ENCODE measurements at places on chromosomes 2 and 18.

DNA sequence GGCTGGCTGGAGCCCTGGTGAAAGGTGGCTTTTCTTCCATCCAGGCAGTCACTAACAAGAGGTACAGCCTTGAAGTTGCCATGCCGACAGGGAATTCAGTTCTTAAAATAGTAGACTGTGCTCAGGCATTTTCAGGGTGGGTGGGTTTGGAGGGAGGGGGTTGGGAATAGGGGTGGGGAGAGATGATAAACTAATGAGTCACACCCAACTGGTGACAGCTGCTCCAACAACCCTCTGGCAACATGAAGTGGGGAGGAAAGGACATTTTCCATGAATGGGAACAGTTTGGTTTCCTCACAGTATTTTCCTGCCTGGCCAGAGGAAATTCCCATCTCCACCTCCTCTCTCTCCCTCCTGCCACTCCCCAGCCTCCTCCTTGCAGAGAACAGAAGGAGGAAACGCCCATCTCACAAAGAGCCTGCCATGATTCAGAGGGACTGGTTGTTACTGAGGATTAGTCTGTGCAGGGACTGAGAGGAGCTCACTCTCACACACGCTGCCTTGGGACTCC lies 113.0 kb upstream of the SLC1A4 start:
- no peak for DNase-seq

DNA sequence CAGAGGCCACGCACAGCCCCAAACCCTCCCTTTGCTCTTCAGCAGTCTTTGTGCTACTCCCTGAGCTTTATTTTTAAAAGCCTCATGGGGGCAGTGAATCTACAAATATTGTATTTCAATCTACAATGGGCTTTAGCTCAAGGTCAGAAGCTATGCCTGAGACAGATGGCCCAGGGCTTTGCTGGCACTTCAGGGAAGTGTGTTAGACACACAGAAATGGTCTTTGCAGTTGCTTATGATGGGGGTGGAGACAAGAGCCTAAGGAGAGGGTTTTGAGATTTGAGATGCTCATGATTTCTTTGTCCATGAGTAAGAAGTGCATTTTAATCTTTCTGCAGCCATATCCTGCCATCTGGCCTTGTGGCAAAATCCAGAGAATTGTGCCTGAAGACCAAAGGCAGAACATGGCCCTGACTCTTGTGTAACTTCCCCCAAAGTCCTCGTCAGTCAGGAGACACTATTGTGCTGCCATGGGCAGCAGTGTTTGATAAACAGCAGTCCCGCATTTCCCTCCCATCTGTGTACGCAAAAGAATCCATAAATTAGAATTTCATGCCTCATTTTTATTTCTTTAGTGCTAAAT lies 92.6 kb downstream of the VAPA start:
- no peak for DNase-seq

DNA sequence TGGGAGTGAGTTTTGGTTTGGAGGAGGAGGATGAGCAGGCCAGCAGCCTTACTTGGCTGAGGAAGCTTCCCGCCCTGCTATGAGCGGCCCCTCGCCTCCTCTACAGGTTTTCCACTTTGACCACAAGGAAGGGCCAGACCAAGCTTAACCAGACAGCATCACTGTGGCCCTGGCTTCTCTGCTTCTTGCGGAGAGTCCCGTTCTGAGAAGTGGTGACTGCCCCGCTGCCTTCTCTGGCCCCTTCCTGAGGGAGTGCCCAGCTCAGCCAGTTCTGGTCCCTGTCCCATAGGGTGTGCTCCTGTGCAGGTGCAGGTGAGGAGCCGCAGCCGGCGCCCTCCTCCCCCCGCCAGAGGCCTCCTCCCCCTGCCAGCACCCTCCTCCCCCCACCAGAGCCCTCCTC lies 101.0 kb downstream of the FAM210A start:
- no peak for DNase-seq

DNA sequence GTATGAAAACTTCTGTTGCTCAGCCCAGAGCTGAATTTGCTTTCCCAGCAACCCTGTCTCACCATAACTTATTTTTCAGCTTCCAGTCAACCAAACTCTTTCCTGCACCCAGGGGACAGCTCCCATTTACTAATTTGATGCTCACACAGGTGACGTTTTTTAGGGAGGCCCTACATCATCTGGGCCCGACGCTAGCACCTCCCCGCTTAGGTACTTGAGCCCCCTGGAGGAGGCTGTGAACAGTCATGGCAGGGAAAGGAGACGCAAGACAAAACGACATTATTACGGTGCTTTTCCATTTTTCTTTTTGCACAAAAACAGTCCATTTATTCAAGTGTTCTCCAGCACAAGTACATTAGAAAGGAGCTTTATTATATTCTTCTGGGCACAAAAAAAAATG lies 59.2 kb upstream of the POMC start:
- no peak for DNase-seq

DNA sequence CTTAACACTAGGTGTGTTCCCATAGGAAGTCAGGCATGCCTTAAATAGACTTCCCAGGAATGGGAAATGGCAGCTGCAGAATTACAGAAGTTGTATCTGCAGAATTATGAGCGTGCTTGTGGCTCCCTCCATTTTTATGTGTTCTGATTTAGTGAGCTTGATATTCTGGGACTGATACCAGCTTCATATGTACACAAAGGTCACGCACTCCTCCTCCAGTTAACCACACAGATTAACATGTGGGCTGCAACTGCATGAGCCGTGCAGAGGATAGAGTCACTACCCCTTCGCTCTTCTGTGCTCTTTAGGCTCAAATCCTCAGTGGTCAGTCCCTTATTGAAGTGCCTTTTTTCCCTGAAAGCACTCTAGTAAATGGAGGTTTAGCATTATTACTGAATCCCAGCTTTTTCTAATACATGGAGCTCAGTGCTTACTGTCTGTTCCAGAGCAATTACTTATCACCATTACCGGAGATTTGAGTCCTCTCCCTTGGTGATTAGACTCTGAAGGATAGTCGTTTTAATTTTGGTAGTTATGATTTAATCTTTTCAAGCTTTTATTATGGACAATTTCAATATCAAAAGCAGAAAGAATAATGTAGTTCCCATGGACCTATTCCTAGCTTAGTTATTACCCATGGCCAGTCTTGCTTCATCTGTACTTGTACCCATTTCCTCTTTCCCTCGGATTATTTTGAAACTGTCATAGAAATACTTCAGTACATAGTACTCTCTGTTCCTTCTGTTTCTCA lies 238.3 kb downstream of the PRKCE start:
- no peak for DNase-seq

DNA sequence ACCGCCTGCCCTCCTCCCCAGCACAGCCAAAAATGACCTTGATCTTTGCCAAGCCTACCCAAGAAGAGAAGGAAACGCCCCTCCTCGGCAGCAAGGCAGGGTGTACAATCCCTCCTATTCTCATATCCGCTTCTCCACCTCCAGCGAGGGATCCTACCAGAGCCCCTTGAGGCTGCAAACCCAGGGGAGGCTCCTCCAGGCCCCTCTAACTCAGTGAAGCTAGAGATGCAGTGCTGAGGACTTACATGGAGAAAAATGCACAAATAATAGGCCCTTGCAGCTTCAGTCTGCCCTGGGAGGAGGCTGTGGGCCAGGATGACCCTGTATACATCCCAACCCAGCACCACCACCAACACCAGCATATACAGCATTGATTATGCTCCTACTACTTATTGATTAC lies 46.9 kb upstream of the POMC start:
- no peak for DNase-seq

- DNase-seq, result no peak
Measured at GRCh38 chr2:105797298-105797819, 52.6 kb downstream of the NCK2 start.

DNA sequence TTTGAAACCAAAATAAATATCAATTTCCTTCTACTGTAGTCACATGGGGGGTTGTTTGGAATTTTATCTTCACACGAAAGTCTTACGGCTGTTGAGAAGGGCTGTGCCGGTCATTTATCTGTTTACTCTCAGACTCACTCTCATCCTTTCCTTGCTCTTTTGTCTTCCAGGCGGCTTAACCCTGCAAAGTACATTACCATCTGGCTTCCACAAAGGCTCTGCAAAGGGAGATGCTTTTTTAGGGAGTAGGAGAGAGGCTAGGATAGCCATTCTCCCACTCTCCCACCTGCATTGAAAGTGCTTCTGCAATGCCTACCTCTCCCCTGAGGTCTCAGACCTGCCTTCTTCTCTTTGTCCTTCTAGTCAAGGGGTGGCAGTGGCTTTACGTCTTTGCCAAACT lies 247.6 kb downstream of the MEIS1 start:
- no peak for DNase-seq

- no peak for DNase-seq
Measured at GRCh38 chr2:449246-450067, 161.6 kb upstream of the ALKAL2 start.

DNA sequence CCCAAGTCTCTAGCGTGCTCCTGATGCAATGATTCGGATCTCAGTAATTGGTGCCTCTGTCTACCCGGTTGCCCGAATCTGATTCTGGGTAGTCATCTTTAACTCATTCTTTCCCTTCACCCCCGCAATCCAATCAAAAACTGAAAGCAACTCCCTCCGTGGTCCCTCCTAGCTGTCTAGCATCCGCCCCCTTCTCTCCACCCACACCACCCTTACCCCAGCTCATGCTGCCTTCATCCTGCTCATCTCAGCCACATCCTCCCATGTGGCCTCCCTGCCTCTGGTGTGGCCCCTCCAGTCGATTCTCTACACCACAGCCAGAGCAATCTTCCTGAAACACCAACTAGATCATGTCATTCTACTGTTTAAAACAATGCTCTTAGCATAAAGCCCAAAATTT lies 62.3 kb downstream of the TTC32 start:
- no peak for DNase-seq

DNA sequence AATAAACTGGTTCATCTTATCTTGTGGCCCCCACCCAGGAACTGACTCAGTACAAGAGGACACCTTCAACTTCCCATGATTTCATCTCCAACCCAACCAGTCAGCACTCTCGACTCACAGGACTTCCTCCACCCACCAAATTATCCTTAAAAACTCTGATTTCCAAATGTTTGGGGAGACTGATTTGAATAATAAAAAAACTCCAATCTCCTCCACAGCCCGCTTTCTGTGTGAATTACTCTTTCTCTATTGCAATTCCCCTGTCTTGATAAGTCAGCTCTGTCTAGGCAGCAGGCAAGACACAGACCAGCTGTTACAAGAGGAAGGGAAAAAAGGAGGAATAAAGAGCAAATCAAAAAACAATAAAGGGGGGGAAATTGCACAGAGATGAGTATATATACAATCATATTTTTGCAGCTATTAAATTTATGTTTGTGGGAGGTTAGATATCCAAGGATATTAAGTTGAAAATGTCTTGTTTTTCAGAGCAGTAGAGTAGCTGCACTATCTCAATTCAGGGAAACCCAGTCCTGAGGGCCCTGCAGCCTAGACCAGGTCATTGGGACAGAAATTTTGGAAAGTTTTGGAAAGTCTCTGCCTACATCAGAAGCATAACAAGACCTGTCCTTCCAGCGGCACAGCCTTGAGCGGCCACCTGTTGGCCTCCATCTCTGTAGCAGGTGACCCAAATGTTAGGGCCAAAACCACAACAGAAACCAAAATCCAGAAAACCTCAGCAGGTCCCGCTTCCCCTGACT lies 32.8 kb upstream of the SIGLEC15 start:
- DNase-seq, result no peak

- no peak for DNase-seq
Measured at GRCh38 chr2:113711851-113712250, 44.6 kb downstream of the SLC35F5 start.

GRCh38 chr18:42931491-42931890 lies 184.0 kb downstream of the RIT2 start:
- DNase-seq, result no peak

DNA sequence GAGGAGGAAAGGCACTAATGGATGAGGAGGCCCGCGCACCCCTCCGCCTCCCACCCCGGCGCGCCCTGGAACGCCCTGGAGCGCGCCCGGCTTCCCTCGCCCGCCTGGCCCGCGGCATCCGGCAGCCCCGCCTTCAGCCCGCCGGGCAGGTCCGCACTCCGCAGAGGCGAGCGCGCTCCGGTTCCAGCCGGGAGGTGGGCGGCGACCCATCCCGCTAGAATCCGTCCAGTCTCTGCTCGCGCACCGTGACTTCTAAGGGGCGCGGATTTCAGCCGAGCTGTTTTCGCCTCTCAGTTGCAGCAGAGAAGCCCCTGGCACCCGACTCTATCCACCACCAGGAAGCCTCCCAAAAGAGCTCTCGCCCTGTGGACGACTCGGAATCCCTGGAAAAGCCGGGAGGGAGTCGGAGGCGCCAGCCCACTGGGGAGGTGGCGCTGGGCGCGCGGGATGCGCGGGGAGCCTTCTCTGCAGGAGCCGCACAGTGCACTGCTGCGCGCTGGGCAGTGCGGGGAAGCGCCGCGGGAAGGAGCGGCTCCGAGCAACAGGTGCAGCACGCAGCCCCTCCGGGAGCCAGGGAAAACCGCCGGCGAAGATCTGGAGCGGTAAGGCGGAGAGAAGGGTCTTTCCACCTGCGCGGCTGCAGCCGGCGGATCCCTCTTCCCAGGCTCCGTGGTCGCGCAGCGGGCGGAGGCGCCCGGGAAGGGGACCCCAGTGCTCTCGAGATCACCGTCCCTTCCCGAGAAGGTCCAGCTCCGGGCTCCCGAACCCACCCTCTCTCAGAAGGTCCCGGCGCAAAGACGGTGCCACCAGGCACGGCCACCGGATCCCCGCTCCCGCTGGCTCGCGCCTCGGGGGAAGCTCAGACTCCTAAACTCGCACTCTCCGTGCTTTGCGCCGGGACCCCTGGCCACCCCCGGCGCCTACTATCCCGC lies at the start of gene GALR1:
Gene GALR1 (plus strand): TSS at position 280 of the 932 bp plus-strand sequence. CDS start 701 bp downstream, outside the sequence.
- no peak for DNase-seq

- DNase-seq, result no peak
Measured at GRCh38 chr2:22454826-22455485, 930.0 kb upstream of the KLHL29 start.

DNA sequence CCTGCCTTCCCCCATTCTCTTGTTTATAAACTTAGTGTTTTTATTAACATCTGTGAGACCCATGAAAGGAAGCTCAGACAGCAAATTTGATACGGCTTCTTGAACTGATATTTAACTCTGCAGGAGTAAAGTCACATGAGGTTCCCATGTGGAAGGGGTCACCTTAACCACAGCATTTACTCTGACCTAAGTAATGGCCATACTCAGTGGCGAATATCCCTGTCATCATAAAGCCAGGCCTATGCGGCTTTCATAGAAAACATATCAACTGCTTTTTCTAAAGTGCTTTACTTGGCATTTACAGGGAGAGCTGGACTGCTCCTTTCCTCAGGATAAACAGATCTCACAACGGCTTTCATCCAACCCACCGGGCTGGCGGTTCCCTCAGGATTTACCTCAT lies 9.0 kb downstream of the REG1A start:
- DNase-seq, result no peak

DNA sequence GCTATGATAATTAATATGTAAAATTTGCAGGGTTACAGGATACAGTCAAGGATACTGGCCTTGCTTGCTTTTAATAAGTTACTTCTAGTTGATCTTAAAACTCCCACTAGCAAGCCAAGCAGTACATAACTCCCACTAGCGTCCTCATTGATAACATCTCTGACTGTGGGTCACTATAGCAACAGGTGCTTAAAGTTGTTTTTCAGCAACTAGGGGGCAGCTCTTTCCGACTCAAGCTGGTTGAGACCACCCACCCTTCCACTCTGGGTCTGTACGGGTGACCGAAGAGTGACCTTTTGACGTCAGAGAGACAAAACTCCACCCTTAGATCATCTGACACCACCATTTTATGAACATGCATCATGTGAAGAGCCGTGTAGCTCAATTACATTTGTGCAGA lies 208.6 kb downstream of the MYO1B start:
- no peak for DNase-seq

- DNase-seq, result no peak
Measured at GRCh38 chr18:4445902-4446301, 9.2 kb downstream of the DLGAP1 start.

GRCh38 chr18:75351409-75351808 lies 76.1 kb downstream of the SMIM21 start:
- DNase-seq, result no peak

Measured in stimulated activated CD4-positive, alpha-beta T cell treated with anti-CD3 and anti-CD28 coated beads, TNF-alpha, amount 100 ng/mL, for 24 hours (primary cell).